ENCODE measurements at places on chromosomes 3 and 15.

DNA sequence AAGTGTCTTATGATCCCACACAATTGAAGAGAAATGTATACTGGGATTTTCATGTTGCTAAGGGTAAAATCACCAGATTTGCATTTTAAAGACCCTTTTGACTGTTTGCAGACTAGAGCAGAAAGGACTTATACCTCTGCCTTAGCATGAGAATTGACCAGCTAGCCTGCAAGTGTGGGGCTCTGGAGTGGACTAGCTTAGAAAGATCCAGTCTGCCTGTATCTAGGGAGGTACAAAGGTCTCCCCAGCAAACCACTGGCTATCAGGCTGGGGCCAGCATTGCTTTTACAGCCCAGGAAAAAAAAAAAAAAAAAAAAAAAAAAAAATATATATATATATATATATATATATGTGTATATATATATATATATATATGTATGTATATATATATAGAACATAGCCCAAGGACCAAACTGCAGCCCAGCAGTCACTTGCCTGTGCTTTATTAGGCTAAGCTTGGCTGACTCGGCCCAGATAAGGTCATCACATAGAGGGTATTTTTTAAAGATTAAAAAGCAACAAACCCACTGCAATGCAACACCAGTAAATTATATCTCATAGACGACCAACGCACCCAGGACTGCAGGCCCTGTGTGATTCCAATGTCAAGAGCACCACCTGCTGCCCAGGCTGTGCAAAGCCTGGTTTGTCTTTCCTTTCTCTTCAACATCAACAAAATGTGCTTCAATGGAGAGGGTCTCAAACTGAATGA lies 63.7 kb downstream of the DCLK3 start:
- DNase-seq, result peak; percentile 23

DNA sequence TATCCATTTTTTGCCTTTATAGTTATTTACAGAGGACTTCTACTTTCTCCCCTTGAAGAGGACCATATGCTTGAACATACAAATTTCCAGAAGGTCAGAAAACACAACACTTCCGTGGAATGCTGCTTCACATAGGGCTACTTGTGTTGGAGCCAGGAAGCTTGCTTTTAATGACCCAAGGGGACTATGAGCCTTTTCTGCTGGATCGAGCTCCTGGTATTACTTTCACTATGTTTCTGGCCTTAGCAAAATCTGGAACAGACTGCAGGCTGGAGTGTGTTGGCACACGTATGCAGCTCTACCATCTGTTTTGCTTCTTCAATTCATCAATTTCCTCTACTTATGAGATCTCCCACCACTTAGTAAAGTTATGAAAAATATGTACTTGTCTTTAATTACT lies 69.3 kb upstream of the CBLB start:
- DNase-seq, result no peak

GRCh38 chr3:114452256-114452655 lies 158.4 kb downstream of the TIGIT start:
- DNase-seq, result no peak

- no peak for DNase-seq
Measured at GRCh38 chr3:123281406-123281805, 79.7 kb downstream of the SEC22A start.

DNA sequence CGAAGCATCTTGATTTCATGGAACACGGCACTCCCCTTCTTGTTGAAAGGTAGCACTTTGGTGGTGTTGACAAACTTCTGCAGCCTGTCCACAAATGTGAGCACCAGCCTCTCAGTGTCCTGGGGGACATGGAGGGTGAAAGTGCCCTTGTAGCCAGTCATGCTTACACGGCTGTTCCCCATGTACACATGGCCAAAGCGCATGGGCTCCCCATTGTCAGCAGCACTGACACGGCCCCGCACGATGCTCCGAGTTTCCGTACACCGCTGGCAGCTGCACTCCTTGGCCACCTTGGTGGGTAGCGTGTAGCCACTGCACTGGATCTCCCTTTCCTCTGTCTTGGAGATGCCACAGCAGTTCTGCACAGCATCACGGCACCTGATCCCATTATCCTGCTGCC lies 12.7 kb downstream of the CILP start:
- no peak for DNase-seq

- no peak for DNase-seq
Measured at GRCh38 chr3:184814214-184814613, 2.2 kb downstream of the VPS8 start.

DNA sequence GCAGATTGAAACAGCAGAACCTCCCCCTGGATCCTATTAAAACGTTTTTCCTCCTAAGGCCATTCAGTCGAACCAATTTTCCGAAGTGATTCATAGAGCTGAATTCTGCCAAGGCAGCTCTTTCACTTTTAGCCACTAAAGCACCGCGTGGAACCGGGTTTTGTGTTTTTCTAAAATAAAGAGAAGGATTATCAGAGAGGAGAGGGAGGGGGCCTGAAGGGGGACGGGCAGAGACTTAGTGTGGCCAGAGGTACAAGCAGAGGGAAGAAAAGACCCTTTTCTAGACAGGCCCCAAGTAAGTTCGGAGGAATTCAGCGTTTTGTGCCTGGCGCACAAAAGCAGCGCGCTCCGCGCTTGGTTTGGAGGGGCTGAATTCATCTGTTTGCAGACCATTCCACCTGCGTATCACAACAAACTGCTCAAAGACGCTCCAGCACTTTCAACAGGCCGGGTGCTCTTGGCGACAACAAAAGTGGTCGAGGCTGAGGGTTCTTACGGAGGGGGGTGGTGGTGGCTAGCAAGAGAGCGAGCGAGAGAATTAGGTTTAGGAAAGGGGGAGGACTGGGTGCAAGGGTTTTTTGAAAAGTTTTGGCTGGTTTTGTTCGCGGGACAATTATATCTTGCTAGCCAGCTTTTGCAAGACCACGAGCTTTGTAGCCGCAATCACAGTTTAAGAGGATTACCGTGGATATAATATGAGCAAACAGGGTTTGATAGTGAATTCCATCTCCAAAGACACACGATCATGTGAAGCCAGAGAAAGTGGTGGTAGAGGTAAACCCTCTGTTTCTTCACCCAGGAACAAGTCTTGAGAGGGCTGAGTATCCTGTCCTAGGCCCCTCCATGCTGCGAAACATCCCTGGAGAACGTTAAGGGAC lies 1.2 kb upstream of the FEZF2 start:
- DNase-seq, result no peak

GRCh38 chr3:99315896-99316295 lies 322.5 kb upstream of the COL8A1 start:
- DNase-seq, result no peak

GRCh38 chr3:111902534-111902933 lies 43.5 kb downstream of the PHLDB2 start:
- DNase-seq, result no peak

DNA sequence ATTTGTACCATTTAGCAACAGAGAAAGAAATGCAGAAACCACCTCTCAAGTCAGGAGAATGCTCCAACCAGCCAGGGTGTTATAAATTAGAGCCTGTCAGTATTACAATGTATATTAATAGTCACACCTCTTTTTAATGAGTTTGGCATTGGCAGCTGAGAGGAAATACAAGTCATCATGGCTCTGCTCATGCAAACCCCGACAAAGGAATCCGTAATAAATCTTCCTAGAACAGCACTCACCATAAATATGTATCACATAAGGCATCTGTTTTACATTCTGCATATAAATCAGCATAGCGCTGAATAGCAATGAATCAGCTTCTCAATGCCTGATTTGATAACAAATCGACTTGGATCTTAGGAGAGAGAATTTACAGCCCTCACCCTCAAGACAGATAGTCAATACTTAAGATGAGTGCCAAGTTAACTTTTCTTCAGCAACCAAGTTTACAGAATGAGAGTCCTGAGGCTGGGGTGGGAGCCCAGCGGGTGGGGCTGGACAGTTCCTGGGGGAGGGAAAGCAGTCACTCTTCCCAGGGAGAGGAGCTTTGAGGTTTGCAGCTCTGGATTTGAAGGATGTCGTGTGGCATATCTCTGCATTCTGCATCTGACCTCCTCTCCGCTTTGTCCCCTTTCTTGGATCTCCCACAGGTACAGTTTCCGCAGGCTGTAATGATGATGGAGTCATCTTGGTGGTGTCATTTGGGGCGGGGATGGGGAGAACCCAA lies 1034.4 kb upstream of the NR2F2 start:
- DNase-seq, result no peak

GRCh38 chr3:49724586-49724985 lies 835 bp upstream of the GMPPB start:
- no peak for DNase-seq

DNA sequence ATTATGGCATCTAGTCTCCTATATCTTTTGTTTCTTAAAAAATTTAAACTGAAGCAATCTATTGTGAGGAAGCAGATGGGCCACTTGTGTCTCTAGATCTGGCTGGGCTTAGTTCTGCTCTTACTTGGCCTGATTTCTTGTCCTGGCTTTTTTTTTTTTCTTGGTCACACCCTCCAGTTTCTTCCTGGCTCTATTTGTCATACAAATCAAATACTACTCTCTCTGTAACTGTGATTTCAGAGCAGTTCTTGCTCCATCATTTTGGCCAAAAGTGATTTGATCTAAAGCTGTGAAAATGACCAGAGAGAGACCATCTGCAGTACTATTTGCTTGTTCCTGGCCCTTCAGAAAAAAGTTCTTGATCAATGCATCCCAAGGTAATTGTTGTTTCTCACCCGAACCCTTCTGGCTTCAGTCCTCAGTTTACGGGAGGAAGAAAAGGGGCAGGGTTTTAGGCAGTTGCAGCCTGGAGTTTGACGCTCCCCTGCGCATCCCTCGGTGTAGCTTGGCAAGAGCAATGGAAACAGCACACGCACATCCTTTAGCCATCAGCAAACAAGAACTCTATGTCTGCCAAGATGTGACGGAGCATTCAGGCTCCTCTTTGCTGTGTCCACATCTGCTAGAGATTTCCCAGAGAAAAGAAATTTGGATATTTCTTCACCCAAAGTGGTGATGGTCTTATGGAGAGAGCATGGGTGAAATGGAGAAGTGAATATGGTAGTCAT lies 31.6 kb downstream of the CHST2 start:
- no peak for DNase-seq

DNA sequence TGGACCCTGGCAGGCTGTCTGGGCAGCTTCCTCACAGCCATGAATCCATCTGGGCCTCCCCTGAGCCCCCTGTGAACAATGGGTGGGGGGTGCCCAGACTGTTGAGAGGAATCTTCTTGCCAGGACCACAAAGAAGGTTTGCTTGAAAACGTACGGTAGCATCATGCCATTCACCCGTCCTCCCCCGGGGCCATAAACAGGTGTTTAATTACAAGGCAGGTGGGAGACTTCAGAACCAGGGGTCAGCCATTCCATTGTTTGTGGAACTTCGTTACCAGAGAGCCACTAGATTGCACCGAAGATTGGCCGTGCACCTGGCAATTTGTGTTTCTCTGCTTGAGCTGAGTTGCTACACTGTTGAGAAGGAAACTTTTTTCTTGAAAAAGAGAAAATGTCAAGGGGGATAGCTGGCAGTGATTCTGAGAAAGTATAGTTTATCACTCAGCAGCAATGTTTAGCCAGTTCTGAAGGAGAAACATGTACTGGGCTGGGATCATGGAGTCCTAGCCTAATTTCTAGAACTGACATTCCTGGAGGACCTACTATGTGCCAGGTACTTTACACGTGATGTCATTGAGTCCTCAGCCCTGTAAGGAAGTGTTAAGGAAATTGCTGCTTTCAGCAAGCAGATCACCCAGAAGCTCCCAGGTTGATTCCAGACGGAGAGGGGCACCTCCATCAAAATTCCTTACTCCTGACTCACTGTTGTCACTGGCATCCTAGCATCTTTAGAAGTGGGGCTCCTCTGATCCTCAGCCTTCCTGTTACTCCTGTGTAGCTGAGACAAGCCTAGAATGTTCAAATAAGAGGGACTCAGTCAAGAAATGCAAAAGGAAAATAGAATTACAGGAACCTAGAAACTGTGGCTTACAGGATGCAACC lies 103.8 kb upstream of the UBE2E1 start:
- no peak for DNase-seq

DNA sequence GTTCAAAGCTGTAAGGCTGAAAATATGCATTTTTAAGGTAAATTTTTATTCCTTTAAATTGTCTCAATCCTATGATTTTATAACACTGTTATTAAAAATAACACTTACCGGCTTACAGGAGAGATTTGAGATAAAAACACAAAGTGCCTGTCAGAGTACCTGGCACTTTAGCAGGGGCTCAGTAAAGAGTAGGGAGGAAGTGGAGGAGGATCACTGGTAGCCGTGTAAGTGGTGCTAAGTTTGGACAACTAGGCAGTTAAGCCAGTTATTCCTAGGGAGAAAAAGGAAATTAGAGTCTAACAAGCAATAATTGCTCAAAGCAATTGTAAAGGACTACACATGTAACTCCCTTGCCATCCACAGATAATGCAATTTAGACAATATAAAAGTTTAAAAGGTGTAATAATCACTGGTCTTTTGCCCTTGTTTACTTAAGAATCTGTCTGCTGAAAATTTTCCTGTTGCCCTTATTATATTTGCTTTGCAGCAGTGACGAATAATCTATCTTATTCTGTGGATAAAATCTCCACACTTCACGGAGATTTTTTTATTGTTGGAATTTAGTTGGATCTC lies 204.8 kb downstream of the CDIN1 start:
- DNase-seq, result no peak

- DNase-seq, result no peak
Measured at GRCh38 chr15:63462088-63462487, 42.3 kb upstream of the USP3 start.

GRCh38 chr15:62901909-62902546 lies 140.5 kb upstream of the TPM1 start:
- no peak for DNase-seq

- no peak for DNase-seq
Measured at GRCh38 chr3:27317096-27317495, 52.1 kb downstream of the NEK10 start.

DNA sequence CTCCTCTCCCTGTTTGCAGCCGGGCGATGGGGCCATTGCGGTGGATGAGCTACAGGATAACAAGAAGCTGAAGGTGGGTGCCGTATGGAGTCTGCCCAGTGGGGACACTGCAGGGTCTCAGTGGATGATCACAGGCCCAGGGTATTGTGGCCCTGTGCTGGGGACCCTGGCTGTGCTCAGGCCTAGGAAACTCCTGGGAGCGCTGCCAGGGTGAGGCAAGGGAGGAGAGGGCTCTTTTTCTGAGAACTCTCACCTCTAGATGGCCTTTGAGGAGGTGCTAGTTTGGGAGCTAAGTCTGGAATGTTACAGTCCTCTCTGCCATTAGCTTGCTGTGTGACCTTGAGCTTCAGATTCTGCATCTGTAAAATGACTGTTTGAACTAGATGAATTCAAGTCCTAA lies 16.4 kb downstream of the SLC24A1 start:
- no peak for DNase-seq

- DNase-seq, result no peak
Measured at GRCh38 chr3:195054311-195054710, 216.6 kb downstream of the XXYLT1 start.

DNA sequence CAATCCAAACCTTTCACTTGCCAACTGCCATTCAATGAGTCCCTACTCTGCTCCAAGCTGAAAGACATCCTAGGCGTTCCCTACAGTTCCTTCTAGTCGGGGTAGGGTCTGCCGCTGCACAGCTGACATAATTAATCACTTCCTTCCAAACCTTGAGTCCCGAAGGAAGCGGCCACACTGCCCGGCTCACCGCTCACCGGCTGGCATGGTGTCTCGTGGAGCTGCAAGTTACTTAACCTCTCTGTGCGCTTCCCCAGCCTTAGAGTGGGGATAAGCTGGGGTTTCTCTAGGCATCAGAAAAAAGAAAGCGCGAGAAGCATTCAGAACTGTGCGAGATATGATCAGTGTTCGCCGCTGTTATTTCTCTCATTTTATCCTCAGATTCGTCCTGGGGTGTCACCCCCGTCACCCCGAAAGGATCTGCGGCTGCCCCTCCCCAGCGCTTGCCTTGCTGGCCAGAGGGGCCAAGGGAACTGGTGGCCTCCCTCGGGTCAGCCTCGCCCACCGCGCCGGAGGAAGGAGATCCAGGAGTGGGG lies 748 bp downstream of the MRPS25 start:
- no peak for DNase-seq

GRCh38 chr3:179278932-179279693 lies 28.2 kb upstream of the KCNMB3 start:
- DNase-seq, result no peak
